ENCODE measurements at places on chromosomes 5 and 9.

DNA sequence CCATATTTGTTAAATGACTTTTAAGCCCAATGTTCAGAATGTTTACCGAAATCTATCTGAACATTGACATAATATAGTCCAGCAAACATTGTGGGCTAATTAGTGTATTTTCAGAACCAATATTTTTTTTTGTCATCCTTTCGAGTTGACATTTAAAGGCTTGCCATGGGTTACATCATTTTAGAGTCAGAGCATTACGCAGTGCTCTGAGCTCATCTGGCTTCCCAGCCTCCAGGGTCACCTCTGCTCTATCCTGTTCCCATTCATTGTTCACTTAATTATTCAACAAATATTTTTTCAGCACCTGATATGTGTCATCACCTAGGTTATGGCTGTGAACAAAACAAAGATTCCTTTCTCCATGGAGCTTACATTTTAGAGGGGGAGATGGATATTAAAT is 80.2 kb downstream of the SREK1 start:
- no peak for DNase-seq

DNA sequence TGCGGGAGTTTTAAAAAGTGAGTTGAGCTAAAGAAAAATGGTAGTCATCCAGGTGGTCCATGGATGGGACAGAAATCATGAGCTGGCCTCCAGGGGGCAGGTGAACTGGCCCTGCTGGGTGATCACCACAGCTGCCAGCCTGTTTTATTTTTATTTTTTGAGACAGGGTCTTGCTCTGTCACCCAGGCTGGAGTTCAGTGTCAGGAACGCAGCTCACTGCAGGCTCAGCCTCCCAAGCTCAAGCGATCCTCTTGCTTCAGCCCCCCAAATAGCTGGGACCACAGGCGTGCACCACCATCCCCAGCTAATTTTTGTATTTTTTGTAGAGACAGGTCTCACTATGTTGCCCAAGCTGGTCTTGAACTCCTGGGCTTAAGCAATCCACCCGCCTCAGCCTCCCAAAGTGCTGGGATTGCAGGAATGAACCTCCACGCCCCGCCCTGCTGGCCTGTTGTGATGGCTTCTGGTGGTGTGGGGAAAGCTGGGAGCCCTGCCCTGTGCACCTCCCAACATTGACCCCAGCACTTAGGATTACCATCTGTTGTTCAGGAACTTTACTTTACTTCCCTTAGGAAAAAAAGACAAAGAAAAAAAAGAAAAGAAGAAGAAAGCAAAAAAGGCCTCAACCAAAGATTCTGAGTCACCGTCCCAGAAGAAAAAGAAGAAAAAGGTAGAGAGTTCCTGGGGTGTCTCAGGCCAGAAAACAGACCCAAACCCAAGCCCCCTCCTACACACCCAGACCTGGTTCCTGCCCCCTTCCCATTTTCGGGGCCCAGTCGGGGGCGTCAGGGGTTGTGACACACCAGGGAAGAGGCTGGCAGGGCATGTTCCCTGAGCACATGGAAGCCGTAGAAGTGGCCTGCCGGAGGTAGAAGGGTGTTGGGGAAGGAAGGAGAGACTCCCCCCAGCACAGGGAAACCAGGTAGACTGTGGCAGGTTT is 14.7 kb downstream of the CD74 start:
- no peak for DNase-seq

DNA sequence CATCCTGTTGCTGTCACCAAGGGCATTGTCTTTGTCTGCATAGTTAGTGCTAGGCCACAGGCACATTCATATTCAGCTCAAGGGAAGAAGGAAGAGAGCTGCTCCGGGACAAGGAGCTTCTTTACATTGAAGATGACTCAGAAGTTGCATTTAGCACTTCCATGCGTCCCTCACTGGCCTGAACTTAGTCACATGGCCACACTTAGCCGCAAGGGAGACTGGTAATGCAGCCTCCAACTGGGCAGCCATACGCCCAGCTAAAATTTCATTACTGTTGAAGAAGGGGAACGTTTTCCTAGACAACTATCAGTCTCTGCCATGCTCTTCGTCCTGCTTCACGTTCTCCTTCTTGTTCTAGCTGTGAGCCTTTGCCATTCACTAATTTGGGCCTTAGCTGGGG is 20.0 kb downstream of the ACTL7B start:
- no peak for DNase-seq

GRCh38 chr9:33170464-33171415 is 3.6 kb upstream of the B4GALT1 start:
- no peak for DNase-seq

- DNase-seq, result no peak
These were observed 22.8 kb upstream of the PANK3 start for GRCh38 chr5:168601972-168602371.

DNA sequence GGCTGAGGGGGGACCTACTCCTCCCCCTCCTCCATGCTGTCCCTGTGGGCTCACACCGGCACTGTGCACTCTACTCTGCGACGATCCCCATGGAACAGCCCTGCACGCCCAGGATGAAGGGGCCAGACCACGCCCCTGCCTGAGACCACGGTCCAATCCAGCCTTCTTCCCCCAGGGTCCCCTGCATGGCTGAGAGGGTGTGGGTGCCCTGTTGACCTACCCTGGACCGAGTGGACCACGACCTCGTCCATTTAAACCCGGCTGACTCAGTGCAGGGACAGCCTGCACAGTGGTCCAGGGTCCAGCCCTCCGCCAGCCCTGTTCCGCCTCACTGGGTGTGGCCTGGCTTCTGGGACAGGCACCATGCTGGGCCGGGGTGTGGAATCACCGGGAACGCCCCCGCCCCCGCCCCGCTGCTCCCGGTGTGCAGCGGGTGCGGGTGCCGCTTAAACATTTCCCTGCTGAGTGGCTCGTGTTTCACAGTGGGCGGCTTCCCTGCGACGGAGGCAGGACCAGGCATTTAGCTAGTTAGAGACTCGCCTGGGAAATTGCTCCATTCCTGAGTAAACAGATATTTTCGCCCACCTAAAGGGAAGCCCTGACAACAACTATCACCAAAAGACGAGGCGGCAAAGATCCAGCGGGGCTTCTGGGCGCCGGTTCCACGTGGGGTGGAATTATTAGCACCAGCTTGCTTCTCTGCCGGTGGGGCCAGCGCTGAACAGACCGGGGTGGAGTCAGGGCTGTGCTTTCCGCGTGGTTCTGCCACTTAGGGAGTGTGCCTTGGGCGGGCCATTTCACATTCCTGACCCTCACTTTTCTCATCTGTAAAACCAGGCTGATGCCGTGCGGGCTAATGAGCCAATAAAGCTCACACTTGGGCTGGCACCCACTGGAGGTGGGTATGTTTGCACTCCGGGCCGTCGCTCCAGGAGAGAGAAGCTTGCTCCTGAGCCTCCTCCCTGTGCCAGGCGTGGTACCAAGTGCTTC is 22.6 kb downstream of the DBH start:
- no peak for DNase-seq

GRCh38 chr9:16771356-16771755 is 99.1 kb downstream of the BNC2 start:
- DNase-seq, result no peak

GRCh38 chr5:175814691-175815090 is 56.7 kb upstream of the CPLX2 start:
- no peak for DNase-seq

- no peak for DNase-seq
These were observed 950.7 kb upstream of the TYRP1 start for GRCh38 chr9:11742471-11742870.

DNA sequence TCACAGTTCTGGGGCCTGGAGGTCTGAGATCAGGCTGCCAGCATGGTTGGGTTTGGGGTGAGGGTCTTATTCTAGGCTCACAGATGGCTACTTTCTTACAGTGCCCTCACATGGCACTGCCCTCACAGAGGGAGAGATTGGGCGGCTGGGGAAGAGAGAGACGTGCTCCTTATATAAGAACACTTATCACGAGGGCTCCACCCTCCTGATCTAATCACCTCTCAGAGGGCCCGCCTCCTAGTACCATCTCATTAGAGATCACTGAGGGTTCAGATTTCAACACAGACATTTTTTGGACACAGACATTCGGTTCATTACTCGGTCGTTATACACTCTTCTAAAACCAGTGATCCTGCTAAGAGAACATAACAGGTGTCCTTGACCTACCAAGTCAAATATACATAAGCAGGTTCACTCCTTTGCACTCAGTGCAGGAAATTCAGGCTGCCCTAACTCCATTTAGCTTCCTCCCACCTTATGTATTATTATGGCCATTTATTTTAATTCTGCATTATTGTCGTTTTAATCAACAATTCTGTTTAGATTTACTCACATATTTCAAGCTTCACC is 121.7 kb downstream of the ICE1 start:
- DNase-seq, result no peak

- DNase-seq, result no peak
These were observed 52.3 kb downstream of the NTNG2 start for GRCh38 chr9:132214027-132214622.

- DNase-seq, result no peak
These were observed 8.2 kb downstream of the UBE2QL1 start for GRCh38 chr5:6456766-6457370.

DNA sequence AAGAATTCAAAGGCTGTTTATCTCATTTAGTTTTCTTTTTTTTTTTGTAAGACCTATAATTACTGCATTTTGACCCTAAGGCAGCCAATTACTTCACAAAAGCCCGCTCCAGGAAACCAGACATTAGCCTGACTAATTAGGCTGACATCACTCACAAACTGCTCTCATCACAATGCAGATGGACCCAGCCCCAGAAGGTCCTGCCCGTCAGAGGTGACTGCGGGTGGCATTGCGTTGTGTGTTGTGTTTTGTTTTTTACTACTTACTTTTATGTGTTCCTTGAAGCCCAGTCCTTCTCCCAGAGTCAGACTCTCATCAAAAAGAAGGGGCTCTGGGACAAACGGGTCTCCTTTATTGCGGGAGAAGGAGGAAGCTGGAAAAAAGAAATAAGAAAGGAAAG is 172.2 kb downstream of the HSD17B3 start:
- no peak for DNase-seq

- DNase-seq, result no peak
These were observed 22.8 kb upstream of the ELL2 start for GRCh38 chr5:95984287-95984938.

DNA sequence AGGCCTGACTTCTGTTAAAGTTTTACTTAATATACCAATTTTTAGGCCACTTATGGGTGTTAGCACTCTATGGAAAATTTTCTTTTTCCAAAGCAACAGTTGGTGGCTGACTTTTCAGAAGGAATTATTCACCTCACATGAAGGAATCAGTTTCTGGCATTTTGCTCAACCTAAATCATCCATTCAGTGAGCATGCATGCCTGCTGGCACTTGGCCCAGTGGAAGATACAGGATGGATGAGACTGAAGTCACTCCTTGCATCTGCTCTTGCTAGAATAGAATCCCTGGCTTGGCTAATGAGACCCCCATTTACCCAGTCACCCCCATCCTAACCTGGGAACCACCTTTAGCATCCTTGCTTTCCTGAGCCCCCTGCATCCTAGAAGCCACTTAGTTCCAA is 131.7 kb downstream of the WDR41 start:
- no peak for DNase-seq

DNA sequence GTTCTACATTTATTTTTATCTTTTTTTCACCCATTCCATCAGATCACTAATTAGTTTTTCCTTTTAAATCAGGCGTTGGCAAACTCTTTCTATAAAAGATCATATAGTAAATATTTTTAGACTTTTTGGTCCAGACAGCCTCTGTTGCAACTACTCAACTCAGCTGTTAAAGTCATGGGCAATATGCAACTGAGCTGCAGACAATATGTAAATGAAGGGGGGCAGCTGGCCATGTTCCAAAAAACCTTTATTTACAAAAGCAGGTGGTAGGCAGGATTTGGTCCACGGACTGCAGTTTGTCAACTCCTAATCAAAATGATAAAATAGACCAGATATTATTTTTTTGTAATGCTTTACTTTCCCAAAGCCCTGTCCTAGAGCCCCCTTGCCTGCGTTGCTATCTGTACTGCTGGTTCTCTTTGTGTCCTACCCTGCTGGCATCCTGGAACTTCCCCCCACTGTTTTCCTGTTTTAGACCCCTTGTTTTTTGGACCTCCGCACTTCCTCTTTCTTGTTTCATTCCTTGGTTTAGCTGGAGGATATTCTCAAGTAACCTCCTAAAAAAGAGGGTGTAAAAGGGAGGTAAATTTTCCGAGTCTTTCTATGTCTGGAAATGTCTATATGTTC is 24.7 kb upstream of the TNFSF8 start:
- no peak for DNase-seq

- no peak for DNase-seq
These were observed 8.6 kb downstream of the RAB14 start for GRCh38 chr9:121192959-121193640.

DNA sequence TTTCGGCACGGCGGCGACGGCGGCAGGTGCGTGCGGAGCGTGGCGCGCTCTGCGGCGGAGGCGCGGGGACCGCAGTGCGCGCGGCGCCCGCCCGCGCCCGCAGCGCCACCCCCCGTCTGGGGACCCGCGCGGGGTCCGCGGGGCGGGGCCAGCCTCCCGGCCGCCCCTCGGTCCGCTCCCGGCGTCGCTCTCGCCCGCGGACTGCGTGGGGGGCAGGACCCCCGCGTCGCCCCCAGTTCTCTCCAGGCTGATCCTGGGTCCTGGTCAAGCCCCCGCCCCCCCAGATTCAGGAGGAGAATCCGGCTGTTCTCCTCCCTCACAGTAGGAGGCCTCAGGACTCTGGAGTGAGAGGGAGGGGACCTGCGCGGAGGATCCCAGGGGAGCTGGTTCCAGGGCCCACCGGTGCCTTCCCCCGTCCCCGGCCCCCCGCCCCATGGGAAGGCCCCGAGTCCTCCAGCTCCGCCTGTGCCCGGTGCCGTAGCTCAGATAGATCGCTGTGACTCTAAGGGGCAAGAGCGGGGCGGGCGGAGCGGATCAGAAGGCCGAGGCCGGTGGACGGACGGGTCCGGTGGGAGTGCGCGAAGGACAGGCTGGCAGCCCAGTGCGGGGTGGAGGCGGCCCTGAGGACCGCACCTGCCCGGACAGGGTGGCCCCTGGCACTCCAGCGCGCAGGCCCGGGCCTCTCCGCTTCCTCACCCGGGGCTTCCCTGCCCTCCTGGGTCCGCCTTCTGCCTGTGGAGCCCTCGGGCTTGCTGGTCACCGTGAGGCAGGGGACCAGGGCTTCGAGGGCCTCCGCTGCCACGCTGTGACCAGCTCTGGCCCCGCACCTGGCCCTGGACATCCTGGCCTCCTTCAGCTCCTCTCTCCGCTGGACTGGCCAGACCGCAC is at the start of gene RNF208:
Gene RNF208 (minus strand): TSS at position 51 of the 888 bp plus-strand sequence. CDS start 1,028 bp downstream, outside the sequence.
- DNase-seq, result no peak

GRCh38 chr5:85484982-85485574 is 1100.4 kb upstream of the EDIL3 start:
- no peak for DNase-seq

- DNase-seq, result no peak
These were observed 1290.3 kb upstream of the CDH9 start for GRCh38 chr5:28328681-28329080.

- DNase-seq, result no peak
These were observed 56.9 kb downstream of the GPR21 start for GRCh38 chr9:123090198-123090896.

DNA sequence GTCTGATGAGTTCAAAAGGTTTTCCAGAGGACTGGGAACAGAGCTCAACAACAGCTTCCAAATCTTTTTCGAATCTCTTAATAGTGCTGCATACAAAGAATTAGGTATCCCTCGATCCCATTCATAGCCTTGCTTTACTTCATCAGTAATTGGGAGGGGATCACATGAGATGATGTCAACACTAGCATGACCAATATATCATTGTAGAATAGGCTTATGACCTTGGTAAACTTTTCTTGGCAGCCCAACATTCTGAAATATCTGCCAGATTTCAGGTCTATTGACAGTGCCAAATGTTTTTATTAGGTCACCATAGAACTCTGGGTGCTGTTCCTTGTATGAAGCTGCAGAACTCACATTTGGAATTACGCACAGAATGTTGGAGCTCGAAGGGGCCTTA is 228.9 kb downstream of the FGF10 start:
- DNase-seq, result no peak

- no peak for DNase-seq
These were observed 23.4 kb downstream of the DMRTA1 start for GRCh38 chr9:22469928-22470544.

All from stimulated activated CD8-positive, alpha-beta memory T cell treated with anti-CD3 and anti-CD28 coated beads, Interleukin-15, amount 100 ng/mL, for 4 hours (primary cell).